ENCODE measurements at places on chromosomes 16 and 17.
A peak's percentile ranks its signal among the peaks of the same experiment; 100 is the strongest.

- no peak for DNase-seq
Measured at GRCh38 chr17:73384926-73385325, 73.1 kb upstream of the CDC42EP4 start.

DNA sequence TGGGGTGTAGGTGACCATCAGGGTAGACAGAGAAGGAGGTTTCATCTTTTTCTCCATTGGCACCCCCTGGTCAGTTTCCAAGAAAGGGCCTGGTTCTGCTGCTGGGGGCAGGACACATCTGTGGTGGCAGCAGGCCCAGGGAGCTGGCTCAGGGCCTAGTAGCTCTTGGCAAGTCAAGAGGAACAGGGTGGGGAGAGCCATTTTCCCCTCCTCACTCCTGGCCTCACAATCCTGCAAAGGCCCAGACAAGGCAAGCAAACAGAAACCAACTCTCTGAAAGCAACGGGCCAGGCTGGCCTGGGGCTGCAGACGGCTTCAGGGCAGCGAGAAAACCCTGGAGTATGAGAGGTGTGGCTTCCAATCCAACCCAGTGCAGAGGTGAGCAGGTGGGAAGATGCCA lies 192.9 kb upstream of the DYNLRB2 start:
- peak; percentile 53 for DNase-seq

DNA sequence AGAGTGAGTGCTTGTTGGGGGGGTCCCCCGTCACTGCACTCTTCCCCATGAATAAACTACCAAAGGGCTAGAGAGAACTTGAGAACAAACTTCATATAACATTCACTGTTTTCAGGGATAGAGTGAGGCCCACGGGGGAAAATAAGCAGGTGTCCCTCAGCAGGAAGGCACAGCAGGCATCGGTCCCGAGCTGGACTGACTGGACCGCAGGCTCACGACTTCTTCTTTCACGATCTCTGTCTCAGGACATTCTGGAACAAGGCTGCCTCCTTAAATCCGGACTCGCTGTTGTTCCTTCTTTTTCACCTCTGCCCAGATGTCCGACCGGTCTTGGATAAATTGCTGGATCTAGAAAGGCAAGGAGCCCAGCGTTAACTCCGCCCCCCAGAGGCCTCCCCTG lies 14.8 kb downstream of the CCDC42 start:
- no peak for DNase-seq

GRCh38 chr17:50239937-50240336 lies 34.3 kb upstream of the TMEM92 start:
- no peak for DNase-seq

DNA sequence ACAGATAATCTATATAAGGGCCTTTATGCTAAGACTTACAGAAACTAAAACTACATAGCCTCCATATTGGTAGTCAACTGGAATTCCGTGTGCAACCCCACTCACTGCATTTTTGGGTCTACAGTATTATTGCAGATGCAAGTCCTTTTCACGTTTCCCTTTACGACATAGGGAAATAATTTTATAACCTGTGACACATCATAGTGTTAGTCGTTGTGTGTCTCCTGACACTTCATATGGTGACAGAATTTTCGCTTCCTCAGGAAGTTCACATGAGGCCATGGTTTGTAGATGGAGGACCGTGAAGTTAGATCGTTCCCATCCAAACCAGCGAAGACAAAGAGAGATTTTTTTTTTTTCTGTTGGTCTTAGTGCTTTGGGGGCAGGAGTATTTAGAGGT lies 15.7 kb upstream of the MRC2 start:
- DNase-seq, result no peak

- DNase-seq, result no peak
Measured at GRCh38 chr16:22373662-22374310, 633 bp downstream of the CDR2 start.
